CD4-positive, alpha-beta T cell (primary cell): ENCODE measurements at places on chromosomes 1 and 21. TPM values are rescaled to one million over a fixed set of nuclear protein-coding genes. Genes with fewer than 3 reads are reported as not detected.

The GCSAML gene
- not detected for total RNA-seq

GRCh38 chr1:157008502-157008901 is 37.0 kb downstream of the ARHGEF11 start:
- no peak for DNase-seq

DNA sequence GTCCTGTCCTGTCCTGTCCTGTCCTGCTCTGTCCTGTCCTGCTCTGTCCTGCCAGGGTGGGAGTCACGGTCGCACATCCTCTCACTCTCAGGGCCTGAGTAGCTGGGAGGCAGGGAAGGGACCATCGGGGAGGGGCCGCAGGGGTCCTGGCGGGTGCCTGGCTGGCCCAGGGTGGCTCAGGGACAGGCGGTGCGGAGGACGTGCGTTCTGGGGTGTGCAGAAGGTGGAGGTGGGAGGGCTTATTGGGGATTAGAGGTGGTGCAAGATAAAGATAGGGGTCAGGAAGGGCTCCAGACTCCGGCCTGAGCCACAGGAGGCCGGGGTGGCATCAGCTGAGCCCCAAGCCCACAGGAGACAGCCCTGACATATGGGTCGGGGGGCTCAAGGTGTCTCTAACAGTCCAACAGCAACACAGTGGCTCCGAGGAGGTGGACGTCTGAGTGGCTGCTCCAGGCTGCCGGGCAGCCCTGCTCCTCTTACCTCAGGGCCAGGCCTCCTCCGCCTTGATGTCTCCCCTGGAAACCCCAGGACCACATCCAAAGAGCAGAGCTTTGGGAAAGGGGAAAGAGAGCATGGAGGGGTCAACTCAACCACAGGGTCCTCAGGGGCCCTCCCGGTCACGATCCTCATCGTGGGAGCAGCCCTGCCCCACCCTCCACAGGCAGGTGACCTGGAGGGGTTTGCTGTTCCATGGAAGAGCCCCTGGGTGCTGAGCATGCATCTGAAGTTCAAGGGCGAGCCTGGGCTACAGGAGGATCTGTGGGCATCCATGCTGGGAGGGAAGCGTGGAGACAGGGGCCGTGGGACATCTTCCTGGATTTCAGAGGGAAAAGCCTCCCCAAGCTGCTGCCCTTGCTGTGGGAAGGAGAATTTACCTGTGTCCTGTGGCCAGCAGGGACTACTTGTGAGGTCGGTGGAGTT is 39.6 kb upstream of the ADARB1 start:
- no peak for DNase-seq

DNA sequence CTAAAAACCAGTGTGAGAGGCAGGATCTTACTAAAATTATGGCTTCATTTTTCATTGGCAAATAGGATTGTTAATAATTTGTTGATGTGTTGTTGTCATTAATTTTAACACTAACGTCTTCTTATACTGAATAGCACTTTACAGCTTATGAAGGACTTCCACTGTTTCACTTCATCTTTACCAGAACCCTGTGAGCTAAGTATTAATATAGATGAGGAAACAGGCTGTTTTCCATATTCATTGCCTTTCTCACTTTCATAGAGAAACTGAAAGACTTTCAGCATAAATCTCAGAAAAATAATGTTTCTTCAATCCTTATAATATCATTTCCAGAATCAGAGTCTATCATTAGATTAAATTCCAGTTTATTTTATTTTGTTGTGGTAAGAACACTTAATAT is 8.5 kb downstream of the MAP10 start:
- DNase-seq: no peak

The NBPF10 gene
- total RNA-seq: 2.4 TPM

DNA sequence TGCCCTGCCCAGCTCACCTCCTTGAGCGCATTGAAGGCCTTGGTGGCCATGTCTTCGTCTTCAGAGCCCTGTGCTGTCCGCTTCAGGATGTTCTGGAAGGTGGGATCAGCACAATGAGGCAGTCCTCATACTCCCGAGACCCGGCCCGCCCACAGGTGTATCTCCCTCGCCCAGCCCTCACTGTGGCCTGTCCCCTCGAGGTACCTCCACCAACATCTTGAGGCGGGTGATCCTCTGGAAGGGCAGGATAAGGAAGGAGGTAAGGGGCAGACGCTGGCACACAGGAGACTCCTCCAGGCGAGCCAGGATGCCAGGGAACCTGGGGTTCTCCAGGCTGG is 7.1 kb downstream of the ARHGEF19 start:
- no peak for DNase-seq

The PLA2G2C gene
- not detected for total RNA-seq

GRCh38 chr1:3114131-3114744 is 45.2 kb downstream of the PRDM16 start:
- DNase-seq: no peak

The RGS7 gene
- not detected for total RNA-seq

DNA sequence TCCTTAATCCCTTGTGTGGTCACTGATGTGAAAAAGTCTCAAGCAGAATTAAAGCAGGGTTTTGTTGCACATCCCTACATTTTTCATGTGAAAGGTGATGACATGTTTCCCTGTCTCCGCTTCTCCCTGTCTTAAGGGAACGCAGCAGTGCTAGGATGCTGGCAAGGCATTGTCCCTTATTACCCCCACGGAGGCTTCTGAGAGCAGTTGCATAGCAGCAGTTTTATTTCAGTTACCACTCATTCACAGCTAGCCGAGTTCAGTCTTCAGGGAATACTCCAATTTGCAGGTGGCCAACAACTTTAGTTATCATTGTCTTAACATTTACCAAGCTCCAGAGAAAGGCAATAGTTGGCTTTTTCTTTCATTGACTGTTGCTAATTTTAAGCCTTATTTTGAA is 89.1 kb downstream of the CLEC20A start:
- no peak for DNase-seq

GRCh38 chr1:155379180-155379579 is 58.5 kb downstream of the RUSC1 start:
- no peak for DNase-seq

The PDZK1 gene
- not detected for total RNA-seq

DNA sequence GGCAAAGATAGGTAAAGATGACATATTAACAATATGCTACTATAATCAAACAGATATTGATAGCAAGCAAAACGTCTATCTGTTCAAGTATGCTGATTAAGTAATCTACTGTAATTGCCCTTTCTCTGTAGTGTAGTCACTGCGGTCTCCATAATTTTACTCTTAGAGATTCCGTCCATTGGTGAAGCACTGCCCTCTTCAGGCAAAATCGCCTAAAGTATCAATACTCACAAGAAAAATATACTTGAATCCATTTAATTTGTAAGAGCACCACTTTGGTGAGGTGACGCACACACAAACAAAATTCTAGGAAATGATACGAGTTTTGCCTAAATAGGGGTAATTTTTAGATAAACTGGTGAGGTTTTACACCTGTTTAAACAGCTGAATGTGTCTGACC is 434.6 kb upstream of the CHRM3 start:
- DNase-seq: no peak

GRCh38 chr1:173802961-173803360 is 21.5 kb upstream of the DARS2 start:
- DNase-seq: no peak

- no peak for DNase-seq
Observed at GRCh38 chr1:152501704-152502103, 8.9 kb upstream of the LCE5A start.

GRCh38 chr1:226223157-226223785 is at the start of gene MIXL1:
TSS of gene MIXL1 (plus strand) at chr1:226223664. CDS start at chr1:226223682, 18 bp downstream.
- DNase-seq: no peak

The RTCA gene
- total RNA-seq: 67.1 TPM

The CFAP45 gene
- total RNA-seq: 9.0 TPM

GRCh38 chr1:153957744-153958110 is 685 bp downstream of the CRTC2 start:
- DNase-seq: peak; percentile 75
